ENCODE measurements at places on chromosomes 1 and 21. TPM values are rescaled to one million over a fixed set of nuclear protein-coding genes. Genes with fewer than 3 reads are reported as not detected.

DNA sequence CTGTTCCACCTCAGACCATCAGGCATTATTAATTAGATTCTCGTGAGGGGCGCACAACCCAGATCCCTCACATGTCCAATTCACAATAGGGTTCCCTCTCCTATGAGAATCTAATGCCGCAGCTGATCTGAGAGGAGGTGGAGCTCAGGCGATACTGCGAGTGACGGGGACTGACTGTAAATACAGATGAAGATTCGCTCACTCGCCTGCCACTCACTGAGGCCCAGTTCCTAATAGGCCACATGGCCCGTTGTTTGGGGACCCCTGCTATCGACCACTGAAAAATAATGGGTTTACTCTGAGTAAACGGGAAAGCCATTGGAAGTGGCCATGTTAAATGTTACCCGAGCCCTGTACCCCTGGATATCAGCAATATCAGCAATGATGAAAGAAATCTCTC is 65.9 kb downstream of the GRIK1 start:
- no peak for DNase-seq

DNA sequence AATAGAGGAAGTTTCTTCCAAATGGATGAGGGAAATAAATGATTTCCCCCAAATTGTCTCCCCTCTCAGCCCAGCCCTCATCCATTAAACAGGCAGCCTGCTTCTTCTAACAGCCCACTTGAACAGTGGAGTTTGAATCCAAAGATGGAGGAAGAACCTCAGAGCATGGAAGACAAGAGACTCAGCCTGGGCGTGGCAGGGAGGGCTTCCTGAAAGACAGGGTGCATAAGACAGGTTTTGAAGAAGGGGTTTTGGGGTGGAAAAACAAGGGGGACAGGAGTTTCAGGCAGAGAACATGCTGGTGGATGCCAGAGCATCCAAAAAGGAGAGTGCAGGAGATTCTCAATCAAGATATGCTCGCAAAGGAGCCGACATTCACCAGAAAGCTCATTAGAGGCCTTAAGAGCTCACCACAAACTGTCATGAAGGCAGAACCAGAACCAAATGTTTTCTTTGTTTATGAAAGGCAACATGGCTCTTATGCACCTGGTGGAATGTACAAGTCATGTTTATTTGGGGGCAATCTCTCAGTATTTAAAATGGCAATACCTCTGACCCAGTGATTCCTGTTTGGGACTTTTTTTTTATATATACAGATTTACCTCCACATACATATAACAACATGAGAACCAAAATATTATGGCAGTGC is 26.5 kb upstream of the TSPEAR start:
- no peak for DNase-seq

DNA sequence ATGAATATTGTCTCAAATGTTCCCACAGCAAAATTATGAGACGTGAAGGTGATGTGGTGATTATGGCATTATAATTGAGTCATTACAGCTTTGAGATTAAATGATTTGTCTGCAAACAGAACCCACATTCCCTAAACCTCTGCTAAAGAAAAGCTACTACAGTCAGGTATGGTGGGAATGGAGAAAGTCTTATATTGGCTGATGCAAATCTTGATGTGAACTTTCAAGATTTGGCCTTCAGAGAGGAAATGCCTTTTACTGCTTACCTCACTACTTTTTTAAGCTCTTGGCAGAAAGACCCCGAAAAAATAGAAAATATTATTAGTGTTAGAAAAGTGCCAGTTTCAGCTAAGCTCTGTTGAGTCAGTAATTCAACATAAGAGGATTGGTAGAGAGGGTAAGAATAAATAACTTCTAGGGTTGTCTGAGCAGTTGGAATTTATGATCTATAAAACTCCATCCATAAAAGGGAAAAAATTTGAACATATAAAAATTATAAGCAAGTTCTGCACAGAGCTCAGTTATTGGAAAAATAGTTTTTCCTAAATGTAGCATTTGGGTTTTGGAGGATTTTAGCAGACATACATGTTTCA is 47.8 kb upstream of the RGS5 start:
- DNase-seq = no peak

DNA sequence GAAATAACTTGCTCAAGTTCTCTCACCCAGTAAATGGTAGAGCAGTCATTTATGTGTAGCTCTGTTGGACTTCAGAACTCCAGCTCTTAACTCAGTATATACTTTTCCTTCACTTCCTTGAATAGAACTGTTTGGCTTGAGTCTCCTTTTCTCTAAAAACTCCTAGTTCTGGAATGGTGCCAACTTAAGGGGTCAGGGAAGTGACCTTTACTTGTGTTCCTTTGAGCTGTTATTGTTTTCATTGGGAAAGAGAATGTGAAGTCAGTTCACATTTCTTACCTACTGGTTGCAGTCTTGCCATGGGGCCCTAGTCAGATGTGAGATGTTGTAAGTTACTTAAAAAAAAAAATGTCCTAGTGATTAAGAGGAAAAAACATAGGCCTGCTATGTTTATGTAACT is 77.0 kb upstream of the MACF1 start:
- DNase-seq = no peak

DNA sequence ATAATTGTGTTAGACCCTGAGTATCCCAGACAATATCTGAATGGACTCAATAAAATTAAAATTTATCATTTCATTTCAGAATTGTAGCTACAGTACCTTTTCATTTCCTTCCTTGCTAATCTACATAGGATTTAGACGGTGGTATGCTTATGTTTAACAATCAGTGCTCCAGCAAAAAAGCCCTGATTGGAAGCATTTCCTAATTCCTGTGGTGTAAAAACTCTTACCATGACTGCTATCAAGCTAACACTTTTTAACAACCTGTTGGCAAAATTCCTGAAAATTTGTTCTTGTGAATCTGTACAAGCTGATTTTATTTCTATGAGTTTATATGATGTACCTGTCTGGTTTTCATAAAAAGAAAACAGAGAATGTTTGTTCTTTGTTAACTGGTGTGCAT is 5.2 kb upstream of the FNBP1L start:
- DNase-seq = no peak

- DNase-seq = no peak
These were observed 27.5 kb downstream of the LRRC8C start for GRCh38 chr1:89660224-89661061.

DNA sequence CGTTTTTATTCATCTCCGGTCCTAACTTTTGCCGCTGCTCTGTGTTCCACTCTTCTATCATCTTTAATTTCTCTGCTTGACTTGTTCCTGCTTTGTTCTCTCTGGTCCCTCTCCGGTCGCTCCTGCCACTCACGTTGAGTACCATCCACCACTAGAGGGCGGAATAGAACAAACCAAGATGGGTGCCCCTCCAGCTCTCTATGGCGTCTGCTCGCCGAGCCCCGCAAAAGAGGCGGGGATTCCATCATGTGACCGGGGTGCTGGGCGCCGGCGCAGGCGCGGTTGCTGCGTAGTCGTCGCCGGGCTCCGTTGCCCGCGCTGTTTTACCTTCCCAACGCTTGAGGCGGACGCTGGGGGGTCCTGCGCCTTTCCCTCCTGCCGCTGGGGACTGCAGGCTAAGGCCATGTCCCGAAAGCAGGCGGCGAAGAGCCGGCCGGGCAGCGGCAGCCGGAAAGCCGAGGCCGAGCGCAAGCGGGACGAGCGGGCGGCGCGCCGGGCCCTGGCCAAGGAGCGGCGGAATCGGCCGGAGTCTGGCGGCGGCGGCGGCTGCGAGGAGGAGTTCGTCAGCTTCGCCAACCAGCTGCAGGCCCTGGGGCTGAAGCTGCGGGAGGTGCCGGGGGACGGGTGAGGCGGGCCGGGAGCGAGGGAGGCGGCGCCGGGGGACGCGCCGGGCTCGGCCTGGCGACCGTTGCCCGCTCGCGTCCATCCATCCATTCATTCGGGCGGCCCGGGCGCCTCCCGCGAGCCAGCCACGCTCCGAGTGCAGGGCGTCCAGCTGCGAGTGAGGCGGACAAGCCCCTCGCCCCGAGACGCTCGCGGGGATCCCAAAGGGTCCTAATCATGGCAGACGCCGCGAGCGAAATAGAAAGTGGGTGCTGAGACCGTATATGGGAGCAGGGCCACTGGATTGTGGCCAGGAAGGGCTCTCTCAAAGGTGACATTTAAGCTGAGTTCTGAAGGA is at the start of gene OTUD3:
OTUD3 (plus strand) TSS at position 285 of the 961 bp plus-strand sequence; CDS start at position 404, 119 bp downstream.
- peak; percentile 92 for DNase-seq

GRCh38 chr1:82896036-82896435 is 1095.3 kb downstream of the ADGRL2 start:
- DNase-seq = no peak

DNA sequence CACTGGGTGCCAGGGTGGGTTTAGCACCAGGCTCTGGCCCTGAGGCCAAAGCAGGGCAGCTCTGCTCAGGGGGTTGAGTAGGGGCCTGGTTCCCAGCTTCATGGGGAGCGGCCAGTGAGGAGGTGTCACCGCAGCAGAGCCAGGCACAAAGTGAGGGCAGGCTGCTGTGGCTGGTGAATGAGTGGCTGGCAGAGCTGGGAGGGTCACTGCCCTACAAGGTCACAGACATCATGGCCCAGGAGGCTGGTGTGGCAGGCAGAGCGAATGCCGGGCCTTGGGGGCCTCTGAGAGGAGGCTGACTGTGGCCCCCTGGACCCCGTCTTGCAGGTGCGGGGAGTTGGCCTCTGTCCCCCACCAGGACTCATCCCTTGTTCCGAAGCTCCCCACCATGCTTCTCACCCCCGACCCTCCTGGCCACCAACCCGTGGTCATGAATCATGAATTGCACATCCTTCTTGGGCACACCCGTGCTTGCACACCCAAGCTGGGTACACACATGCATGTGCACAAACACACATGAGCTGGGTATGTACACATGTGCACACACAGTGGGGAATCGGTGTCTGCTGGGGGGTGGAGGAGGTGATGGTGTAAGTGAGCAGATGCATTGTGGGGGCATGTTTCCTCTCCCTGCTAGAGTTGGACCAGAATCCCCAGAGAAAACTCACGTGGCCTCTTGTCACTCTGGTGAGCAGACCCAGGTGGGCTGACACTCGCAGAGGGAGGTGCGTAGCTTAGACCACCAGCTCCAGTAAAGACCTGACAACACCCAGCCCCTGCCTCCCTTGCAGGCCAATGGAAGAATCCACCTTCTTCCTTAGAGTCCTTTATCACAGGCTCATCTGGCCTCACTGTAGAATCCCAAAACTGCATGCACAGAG is 4.8 kb upstream of the GNB1 start:
- no peak for DNase-seq

GRCh38 chr1:157334041-157334440 is 195.8 kb upstream of the ETV3 start:
- DNase-seq = no peak

DNA sequence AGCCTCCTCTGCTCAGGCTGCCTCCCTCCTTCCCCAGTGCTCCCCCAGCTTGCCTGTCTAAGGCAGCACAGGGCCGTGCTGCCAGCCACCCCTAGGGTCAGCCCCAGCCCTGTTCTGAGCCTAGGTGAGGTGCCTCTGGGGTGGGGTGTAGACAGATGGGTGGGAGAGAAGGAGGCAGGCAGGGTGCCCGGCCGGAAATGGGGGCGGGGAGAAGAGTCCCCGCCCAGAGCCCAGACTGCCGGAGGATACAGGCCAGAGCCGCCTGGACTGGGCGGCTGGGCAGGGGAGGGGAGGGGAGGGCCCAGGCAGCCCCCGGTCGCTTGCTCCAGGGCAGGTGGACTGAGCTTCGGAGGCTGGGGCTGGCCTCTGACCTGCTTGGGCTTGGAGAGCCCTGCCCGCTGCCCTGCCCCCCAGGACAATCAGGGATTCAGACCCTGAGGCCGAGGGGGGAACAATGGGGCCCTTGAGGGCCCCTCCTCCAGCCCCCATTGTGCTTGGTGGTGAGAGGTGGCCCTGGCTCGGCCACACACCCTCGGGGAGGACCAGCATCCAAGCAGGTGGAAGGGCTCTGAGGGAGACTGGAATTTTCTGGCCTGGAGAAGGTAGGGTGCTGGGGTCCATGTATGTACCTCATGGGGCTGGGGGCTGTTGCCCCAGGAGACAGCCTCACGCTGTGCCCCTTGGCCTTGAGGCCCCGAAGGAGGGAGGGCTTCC is at the start of gene GJC2:
GJC2 (plus strand) TSS at position 525 of the 714 bp plus-strand sequence. CDS start 7,829 bp downstream, outside the sequence.
- DNase-seq = peak; percentile 33

DNA sequence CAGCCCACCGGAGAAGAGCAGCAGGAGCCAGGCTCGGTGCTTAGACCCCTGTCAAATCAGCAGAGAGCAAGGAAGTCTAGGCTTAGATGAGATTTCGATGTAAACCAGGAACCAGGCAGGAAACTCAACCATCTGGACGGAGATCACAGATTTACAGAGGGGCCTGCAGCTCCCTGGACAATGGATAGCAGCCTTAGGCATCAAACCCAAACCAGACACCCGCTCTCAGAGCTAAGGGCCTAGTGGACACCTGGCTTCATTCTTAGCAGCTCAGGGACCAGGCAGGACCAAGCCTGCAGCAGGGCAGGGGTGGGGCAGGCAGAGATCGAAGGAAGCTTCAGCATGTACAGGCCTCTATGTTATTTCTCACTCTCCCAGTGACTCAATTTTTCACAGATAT is 127.8 kb upstream of the FMN2 start:
- DNase-seq = no peak

DNA sequence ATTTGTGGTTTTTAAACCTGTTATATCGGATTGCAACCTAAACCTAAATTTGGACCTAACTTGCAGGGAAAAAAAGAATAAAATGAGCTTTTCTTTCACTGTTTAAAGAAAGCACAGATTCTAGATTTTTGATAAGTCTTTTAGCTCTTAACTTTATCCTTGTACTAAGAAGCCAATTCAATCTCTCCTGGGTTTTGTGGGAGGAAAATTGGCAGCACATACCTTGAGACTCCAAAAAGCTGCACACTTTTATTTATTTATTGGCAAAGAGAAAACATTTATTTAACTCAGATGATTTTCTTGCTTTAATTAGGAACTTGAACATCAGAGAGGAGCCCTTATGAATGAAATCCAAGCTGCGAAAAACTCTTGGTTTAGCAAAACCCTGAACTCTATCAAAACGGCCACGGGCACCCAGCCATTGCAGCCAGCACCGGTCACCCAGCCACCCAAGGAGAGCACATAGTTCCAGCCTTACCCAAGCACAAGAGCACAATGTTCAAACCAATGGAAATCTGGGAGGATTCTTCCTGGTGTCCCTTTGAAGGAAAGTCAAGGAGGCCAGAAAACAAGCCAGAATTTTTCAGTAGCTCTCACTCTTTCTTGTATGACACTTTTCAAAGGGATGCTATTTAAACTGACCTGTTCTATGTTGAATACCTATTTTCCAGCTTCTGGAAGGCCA is 10.1 kb upstream of the CACYBP start:
- no peak for DNase-seq

- no peak for DNase-seq
These were observed 376.4 kb upstream of the KAZN start for GRCh38 chr1:14222086-14222485.

GRCh38 chr1:41649396-41650027 is 165.0 kb upstream of the EDN2 start:
- no peak for DNase-seq

DNA sequence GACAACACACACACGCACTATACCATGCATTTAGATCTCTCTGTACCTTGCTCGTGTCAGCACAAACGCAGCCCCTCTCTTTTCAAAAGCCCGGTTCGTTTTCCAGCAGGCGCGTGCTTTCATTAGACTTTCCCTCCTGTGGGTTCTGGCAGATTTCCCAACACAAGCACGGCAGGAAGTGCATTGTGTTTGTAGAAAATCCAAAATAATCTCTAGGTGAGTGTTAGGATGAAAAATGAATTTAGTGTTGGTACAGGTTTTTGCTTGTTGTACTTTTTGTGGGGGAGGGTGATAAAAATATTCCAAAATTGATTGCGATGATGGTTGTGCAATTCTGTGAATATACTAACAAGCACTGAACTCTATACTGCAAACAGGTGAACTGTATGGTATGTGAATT is 54.1 kb upstream of the POFUT2 start:
- peak; percentile 81 for DNase-seq

KCNE1 gene
- 0.26 TPM for total RNA-seq

C1orf56 gene
- total RNA-seq = 0.53 TPM

COL18A1 gene
- 16.9 TPM for total RNA-seq

DMBX1 gene
- total RNA-seq = not detected

PLA2G2C gene
- not detected for total RNA-seq
